ENCODE measurements at places on chromosomes 6 and 20.
A peak's percentile ranks its signal among the peaks of the same experiment; 100 is the strongest.

DNA sequence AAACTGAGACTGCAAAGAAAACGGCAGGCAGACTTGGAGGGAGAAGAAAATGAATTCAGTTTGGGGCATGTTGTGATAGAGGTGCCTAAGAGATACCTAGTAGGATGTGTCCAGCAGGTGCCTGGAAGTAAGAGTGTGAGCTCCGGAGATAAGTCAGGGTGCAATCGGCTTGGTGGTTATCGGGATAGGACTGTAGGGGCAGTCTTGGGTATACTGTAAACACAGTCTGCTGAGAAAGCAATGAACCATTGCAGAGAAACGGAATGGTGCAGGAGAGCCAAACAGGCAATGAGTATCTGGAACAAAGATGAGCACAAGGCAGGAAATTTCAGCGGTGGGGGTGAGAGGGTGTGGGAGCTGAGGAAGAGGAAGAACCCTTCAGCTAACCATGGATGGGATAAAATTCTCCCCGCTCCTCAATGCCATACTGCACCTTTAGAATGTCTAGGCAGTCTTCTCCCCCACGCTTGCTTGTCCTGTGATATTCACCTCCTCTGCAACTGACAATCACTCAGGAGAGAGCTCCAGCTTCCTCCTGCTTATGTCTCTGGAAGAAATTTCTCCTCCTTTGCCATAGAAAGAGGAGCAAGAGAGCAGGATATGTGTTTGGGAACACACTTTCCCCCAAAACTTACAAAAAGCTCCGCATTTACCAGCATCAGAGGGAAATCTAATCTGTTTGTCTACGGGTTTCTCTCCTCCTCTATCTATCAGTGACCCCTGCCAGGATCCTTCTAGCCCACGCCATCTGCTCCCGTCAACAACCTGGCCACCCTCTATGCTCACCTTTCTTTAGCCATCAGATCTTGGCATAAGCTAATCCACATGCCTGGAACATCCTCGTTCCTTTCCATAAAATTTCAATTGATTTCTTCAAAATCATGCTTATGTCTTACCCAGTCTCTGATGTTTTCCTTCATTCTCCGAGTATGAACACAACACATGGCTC lies 381.7 kb upstream of the JARID2 start:
- DNase-seq: no peak

- no peak for DNase-seq
Measured at GRCh38 chr20:19734811-19735210, 23.2 kb upstream of the RIN2 start.

DNA sequence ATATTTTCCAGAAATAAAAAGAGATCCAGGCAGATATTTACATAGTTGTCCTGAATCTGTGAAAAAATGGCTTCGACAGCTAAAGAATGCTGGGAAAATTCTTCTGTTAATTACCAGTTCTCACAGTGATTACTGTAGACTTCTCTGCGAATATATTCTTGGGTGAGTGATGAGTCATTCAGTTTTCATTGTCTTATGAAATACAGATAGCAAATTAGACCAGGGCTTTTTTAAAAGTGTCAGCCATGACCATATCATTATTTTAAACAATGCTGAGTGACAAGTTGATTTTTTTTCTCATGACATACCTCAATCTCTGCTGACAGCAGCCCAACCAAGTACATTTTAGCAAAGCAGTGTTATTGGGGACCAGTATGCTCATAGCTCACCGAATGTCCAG lies 32.8 kb downstream of the TSPYL4 start:
- peak; percentile 52 for DNase-seq

DNA sequence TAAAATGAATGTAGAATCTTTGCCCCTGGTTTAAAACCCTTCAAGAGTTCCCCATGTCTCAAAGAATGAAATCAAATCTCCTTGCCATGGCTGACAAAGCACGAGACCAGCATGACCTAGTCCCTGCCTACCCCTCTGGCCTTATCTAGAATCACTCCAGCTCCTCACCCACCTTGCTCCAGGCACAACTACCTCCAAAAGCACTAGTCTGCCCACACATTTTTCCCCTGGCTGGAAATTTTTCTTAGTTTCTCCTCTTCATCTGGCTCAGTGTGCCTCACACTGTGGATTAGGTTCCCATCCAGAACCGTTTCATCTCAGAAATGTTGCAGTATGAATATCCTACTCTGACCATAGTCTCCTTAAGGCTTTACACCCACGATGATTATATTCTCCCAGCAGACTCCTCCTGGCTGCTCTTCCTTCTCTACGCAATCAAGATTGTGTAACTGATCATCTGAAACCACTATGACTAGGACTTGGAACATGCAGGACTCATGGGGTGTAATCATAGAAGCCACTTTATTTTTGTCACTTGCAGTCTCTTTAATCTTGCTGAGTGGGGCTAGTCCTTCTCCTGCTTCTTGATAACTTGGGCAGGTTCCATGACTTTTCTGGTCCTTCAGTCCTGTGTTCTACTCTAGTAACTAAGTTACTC lies 7.8 kb upstream of the MRS2 start:
- DNase-seq: no peak

DNA sequence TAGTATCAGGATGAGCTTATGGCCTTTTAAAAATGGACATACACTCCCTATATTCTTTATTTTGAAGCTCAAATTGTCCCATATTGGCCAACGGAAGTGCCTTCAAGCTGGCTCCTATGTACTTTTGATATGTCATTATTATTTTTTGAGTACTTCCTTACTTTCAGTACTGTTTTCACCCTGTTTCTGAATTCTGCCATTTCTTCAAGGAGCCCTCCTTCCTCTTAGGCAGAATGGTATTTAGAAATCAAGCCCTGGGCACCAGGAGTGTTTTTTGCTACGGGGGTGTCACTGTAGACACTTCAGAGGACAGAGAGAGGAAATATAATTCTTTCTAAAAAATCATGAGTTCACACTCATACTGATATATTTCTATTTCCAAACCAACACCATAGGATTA lies 5.5 kb upstream of the MYLK4 start:
- no peak for DNase-seq

DNA sequence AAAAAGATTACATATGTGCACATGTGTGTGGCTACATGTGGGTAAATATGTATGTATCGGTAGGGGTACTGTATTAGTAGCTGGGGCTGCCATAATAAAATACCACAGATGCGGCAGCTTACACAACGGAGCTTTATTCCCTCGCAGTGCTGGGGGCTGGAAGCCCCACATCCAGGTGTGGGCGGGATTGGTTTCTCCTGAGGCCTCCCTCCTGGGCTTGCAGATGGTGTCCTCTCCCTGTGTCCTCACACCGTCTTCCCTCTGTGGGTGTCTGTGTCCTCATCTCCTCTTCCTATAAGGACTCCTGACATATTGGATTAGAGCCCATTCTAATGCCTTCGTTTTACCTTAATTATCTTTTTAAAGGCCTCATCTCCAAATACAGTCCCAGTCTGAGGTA lies 97.7 kb downstream of the LY86 start:
- no peak for DNase-seq

- DNase-seq: no peak
Measured at GRCh38 chr6:36130667-36131510, 576 bp downstream of the MAPK13 start.

DNA sequence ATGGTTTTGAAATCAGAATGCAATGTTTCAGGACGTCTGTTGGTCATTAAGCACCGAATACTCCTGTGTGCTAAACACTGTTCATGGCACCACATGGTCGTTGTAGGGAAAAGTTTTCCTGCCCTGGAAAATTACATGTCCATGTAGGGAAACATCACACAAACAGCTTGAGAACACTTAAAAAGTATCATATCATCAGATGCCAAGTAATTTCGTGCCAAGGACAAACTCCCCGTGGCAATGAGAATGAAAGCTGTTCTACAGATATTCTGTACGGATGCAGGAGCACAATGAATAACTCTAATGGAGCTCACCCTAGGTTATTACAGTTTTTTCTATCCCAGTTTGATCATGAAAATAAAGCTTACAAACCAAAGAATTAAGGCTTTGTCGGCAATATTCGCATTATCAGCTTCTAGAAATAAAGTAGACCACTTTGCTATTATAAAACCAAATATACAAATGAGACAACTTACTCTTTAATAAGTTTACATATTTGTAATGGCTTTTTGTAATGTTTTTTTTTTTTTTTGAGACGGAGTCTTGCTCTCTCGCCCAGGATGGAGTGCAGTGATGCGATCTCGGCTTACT lies 4.6 kb upstream of the DST start:
- DNase-seq: no peak

DNA sequence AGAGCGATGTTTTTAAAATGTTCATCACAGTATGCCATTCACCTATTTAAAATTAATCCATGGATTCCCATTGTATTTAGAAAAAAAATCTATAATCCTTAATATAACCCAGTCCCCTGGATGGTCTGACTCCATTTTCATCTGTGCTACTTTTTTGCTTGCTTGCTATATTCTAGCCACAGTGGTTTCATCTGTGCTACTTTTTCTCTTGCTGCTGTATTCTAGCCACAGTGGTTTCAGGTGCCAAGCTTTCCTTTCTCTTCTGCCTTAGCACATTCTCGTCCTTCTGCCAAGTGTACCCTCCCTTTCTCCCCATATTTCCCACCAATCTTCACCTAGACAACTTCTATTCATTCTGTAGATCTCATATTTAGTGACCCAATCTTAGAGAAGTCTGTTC lies 33.3 kb upstream of the SOX4 start:
- DNase-seq: no peak

DNA sequence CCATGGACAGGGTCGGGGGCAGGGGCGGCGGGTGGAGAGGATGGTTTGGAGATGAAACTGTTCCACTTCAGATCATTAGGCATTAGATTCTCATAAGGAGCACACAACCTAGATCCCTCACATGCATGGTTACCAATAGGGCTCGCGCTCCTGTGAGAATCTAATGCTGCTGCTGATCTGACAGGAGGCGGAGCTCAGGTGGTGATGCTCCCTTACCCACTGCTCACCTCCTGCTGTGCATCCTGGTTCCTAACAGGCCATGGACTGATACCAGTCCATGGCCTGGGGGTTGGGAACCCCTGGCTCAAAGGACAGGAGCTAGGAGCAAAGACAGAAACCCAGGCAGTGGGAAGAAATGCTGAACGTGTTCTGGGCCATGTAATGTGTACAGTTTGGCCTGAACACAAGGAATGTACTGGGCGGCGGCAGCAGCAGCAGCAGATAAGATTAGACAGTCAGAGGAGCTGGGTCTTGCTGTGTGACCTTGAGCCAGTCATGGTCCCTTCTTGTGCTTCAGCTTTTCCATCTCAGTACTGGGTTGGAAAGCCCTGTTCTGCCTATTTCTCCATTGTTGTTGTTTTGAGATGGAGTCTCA lies 4.7 kb upstream of the SPAG4 start:
- no peak for DNase-seq

GRCh38 chr6:113011389-113011788 lies 664.3 kb downstream of the RFPL4B start:
- DNase-seq: no peak

GRCh38 chr6:149153100-149153499 lies 164.4 kb upstream of the TAB2 start:
- DNase-seq: no peak

DNA sequence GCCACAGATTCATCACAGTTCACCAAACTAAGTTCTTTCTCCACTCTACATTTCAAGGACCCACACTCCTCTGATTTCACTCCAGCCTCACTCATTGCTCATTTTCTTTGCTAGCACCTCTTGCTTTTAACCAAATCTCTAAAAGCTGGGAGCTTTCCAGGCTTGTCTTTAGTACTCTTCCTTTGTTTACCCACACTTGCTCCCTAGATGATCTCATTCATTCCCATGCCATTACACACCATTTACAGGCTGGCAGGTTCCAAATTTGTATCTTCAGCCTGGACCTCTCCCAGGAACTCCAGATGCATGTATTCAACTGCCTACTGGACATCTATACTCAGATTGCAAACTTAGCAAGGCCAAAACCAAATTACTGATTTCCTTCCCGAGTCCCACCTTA lies 5.3 kb upstream of the GUCA1B start:
- DNase-seq: no peak

DNA sequence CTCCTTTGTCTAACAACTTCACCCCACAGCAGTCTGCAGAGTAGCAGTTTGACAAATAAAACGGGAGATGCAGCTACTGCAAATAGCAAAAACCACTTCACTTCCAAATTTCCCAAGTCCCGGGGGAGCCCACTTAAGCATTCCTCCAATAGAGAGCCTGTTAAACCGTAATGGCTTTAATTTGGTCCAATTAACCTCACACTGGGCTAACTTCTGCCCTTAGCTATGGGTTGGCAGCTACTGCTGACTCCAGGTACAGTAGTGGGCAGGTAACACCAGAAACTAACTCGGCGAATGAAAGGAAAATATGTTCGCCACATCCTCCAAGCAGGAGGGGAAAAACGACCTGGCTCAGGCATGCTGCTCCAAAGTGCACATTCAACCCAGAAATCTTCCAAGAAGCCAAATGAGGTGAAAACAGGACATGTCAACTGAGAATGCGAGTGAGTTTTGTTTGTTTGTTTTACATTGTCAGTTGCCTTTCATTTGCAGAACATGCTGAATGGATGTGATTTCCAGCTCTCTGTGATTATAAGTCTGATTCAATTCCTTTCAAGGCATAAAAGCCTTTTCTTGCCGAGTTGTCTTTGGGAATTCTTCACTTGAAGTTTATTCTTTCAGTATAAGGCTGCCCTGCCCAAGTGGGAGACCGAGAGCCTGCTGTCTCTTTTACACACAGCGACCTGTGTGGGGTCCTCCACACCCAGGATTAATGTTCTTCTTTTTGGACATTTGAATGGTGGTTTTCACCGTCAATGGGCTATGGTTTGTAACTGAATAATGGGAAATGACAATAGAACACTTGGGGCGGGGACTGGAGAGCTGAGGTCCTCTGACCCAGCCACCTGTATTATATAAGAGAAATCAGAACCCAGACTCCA lies 117.3 kb upstream of the ARMC2 start:
- no peak for DNase-seq
